ENCODE measurements at places on chromosomes 7 and 10.

GRCh38 chr7:130985361-130985760 lies 251.4 kb upstream of the KLF14 start:
- H3K27ac ChIP-seq, result no peak overlapping the region
- no peak overlapping the region for H3K4me3 ChIP-seq
- H3K27me3 ChIP-seq, result no peaks in the 10 kb centered on the region
- no peak for DNase-seq
- peaks cover 4% of the 10 kb centered on the region for H3K36me3 ChIP-seq
- H3K4me1 ChIP-seq, result peaks cover 38% of the 10 kb centered on the region

- H3K4me1 ChIP-seq, result no peaks in the 10 kb centered on the region
- no peak overlapping the region for H3K27ac ChIP-seq
- no peaks in the 10 kb centered on the region for H3K36me3 ChIP-seq
- no peak for DNase-seq
- no peaks in the 10 kb centered on the region for H3K27me3 ChIP-seq
Measured at GRCh38 chr10:132487241-132488135, 50.1 kb upstream of the INPP5A start.

- no peak for DNase-seq
- no peak overlapping the region for H3K4me3 ChIP-seq
- H3K36me3 ChIP-seq, result no peaks in the 10 kb centered on the region
- no peaks in the 10 kb centered on the region for H3K27me3 ChIP-seq
Measured at GRCh38 chr7:13832346-13832745, 157.1 kb downstream of the ETV1 start.

DNA sequence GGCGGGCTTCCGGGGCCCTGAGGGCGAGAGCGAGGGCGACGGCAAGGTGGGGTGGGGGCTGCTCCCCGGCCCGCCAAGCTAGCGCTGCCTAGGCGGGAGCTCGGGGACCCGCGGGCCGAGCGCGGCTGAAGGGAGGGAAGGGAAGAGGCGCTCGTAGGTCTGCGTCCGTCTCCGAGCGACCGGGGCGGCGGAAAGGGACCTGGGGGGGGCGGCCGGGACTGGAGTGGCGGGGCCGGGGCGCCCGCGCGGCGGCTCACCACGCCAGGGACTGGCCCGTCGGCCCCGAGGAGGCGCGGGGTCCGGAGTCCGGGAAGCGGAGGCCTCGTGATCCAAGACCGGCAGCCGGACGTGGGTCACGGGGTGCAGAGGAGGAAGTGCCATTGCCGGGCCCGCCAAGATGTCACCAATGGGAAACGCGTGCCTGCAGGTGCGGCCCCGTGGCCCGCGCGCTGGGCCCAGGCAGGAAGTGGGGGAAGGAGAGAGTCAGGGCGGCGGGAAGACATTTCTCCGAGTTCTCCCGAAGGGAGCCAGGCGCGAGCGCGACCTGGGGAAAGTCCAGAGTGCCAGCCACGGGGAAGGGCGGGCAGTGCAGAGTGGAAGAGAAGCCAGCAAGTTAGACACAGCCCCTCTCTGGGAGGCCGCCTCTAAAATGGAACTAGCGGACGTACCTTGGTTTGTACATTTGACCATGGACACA lies 11.9 kb downstream of the HNRNPF start:
- peak overlapping the region; percentile 57 for H3K4me3 ChIP-seq
- H3K27ac ChIP-seq, result peak overlapping the region; percentile 95
- no peaks in the 10 kb centered on the region for H3K27me3 ChIP-seq
- H3K4me1 ChIP-seq, result peaks cover 16% of the 10 kb centered on the region
- peak; percentile 86 for DNase-seq
- no peaks in the 10 kb centered on the region for H3K36me3 ChIP-seq

- H3K27me3 ChIP-seq, result no peaks in the 10 kb centered on the region
- no peak for DNase-seq
- no peak overlapping the region for H3K4me3 ChIP-seq
- no peaks in the 10 kb centered on the region for H3K36me3 ChIP-seq
- H3K4me1 ChIP-seq, result no peaks in the 10 kb centered on the region
Measured at GRCh38 chr7:27410812-27411544, 168.4 kb downstream of the EVX1 start.

DNA sequence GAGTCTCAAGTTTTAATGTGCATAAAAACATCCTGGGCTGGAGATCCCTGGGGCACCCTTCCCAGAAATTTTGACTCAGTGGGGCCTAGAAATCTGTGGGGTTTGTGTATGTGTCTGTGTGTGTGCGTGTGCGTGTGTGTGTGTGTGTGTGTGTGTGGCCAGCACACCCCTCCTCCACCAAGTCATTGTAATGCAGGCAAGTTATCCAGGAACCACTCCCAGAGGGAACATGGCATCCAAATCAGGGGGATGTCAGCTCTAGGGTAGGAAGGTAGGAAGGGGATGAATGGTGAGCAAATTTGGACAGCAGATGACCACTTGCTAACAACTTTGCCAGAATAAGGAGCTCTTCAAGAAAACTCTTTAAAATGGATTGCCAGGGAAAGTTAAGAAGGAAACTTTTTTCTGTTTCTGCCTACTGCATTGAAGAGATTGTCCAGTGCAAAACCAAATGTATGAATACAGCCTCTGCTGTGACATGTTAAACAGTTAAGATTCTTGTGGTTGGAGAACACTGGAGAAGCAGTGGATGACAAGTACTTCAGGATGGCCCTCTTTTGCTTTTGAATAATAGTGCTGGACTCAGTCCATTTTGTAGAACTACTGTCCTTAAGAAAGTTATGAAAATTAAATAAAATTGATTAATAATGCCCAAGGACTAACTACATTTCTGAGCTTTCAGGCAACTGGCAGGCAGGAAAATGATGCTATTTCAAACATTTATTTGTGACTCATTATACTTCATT lies 12.3 kb downstream of the STAMBPL1 start:
- no peaks in the 10 kb centered on the region for H3K27me3 ChIP-seq
- no peak for DNase-seq
- no peaks in the 10 kb centered on the region for H3K36me3 ChIP-seq

DNA sequence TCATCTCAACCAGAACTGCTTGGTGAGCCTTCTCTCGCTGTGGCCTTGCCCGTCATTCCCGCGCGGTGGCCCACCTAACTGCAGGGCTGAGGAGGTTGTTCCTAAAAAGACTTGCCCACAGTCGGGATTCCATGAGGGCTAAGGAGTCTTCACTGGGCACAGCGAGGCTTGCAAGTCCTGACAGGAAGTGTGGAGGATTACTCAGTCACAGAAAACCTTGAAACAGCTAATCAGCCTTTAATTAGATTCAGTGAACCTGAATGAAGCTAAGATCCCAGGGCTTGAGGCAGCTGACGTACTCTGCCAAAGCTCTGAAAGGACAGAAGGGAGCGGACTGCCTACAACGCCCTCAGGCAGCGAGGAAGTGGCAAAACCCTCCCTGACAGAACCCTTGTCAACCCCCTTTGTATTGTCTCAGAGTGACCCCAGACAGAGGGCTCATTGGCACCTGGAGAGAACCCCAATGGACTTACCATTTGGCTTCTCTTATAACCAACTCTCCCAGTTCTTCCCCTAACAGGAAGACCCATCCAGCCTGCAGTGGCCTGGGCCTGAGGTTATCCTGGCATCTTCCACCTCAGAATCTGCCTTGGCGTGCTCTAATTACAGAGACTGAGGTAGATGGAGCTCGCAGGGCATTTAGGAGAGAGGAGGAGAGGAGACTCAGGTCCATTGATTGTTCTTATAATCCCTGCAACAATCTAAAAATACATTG lies 2.5 kb upstream of the LAMB4 start:
- H3K27ac ChIP-seq, result no peak overlapping the region
- H3K36me3 ChIP-seq, result no peaks in the 10 kb centered on the region
- no peak for DNase-seq
- no peaks in the 10 kb centered on the region for H3K4me1 ChIP-seq
- H3K4me3 ChIP-seq, result no peak overlapping the region

DNA sequence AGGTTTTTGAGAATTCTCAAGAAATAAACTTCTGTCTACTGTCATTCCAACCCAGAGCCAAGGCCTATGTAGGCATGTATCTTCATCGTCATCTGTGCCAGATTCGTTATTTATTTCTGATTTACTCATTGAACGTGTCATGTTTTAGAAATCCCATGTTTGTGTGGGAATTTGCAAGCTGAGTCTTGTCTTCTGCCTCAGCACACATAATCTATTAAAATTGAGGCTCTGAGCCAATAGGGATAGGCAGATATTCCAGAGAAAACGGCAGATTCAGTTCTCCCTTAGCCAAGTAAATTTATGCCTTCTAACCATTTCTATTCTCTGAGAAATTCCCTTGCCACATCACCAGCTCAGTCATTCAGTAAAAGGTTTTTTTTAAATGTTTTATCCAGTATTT lies 444.6 kb downstream of the REEP3 start:
- no peaks in the 10 kb centered on the region for H3K4me1 ChIP-seq
- H3K4me3 ChIP-seq, result no peak overlapping the region
- no peaks in the 10 kb centered on the region for H3K27me3 ChIP-seq

- H3K4me1 ChIP-seq, result no peaks in the 10 kb centered on the region
- DNase-seq, result no peak
- no peaks in the 10 kb centered on the region for H3K36me3 ChIP-seq
- H3K27ac ChIP-seq, result no peak overlapping the region
- H3K4me3 ChIP-seq, result no peak overlapping the region
- no peaks in the 10 kb centered on the region for H3K27me3 ChIP-seq
Measured at GRCh38 chr7:89339748-89340147, 544.2 kb upstream of the TEX47 start.

GRCh38 chr10:12390733-12391132 lies 41.4 kb downstream of the CAMK1D start:
- no peak overlapping the region for H3K4me3 ChIP-seq
- no peaks in the 10 kb centered on the region for H3K27me3 ChIP-seq
- no peaks in the 10 kb centered on the region for H3K36me3 ChIP-seq
- no peak overlapping the region for H3K27ac ChIP-seq

DNA sequence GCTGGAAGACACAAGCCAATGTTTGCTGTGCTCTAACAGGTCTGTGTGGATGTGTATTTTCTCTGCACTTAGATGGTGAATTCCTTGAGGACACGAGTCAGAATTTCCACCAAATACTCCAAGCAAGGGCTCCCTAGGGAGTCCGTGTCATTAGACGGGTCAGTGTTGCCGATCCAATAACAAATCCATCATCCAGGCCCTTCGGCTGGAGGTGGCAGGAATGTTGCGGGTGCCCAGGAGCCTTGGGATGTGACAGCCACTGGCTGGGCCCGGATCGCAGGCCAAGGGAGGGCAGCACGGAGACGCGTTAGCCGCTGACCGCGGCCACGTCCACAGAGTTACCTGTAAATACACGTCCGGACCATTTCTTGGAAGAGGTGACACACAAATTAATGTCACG lies 186.8 kb downstream of the WDR37 start:
- DNase-seq, result no peak
- H3K27me3 ChIP-seq, result no peaks in the 10 kb centered on the region
- no peaks in the 10 kb centered on the region for H3K36me3 ChIP-seq
- no peak overlapping the region for H3K4me3 ChIP-seq
- no peak overlapping the region for H3K27ac ChIP-seq

GRCh38 chr10:11257440-11258090 lies 239.9 kb downstream of the CELF2 start:
- DNase-seq, result no peak
- H3K27ac ChIP-seq, result no peak overlapping the region
- no peaks in the 10 kb centered on the region for H3K27me3 ChIP-seq
- H3K4me3 ChIP-seq, result no peak overlapping the region

DNA sequence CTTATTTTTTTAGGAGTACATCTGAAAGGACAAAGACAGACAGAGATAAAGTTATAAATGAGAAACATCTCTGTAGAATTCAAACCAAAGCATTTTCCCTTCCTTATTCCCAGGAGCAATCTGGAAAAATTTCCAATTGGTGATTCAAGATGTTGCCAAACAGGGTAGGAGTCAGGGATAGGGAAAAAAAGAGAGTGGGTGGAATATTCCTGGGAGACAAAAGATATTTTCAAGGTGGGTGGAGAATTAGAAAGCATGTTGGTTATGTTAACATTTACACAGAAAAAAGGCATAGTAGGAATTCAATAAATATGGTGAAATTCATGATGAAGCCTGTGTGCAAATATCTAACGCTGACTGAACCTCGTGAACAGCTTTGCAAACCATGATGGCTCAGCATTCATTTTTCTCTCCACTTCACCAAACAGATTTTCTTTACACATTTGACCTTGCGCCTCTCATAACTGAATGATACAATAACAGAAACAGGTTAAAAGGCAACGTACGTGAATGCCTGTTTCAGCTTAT lies 25.1 kb downstream of the SLC26A5 start:
- no peaks in the 10 kb centered on the region for H3K36me3 ChIP-seq
- H3K4me3 ChIP-seq, result no peak overlapping the region
- no peak overlapping the region for H3K27ac ChIP-seq
- no peak for DNase-seq
- no peaks in the 10 kb centered on the region for H3K4me1 ChIP-seq

DNA sequence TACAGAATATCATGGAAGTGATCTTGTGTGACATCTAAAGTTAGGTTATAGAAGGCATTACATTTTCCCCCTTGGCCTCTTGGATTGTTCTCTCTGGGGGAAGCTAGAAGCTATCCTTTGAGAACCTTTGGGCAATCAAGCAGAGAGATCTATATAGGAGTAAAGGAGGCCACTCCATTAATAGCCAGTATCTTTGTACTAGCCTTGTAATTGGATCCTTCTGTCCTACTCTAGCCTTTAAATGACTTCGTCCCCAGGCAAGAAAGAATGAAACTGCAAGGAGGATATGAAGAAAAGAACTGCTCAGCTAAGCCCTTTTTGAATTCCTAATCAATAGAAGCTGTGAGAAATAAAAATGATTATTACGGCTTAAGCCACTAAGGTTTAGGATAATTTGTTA lies 230.9 kb downstream of the AGMO start:
- H3K27ac ChIP-seq, result no peak overlapping the region
- H3K4me1 ChIP-seq, result no peaks in the 10 kb centered on the region
- DNase-seq, result no peak
- no peak overlapping the region for H3K4me3 ChIP-seq
- H3K36me3 ChIP-seq, result no peaks in the 10 kb centered on the region

DNA sequence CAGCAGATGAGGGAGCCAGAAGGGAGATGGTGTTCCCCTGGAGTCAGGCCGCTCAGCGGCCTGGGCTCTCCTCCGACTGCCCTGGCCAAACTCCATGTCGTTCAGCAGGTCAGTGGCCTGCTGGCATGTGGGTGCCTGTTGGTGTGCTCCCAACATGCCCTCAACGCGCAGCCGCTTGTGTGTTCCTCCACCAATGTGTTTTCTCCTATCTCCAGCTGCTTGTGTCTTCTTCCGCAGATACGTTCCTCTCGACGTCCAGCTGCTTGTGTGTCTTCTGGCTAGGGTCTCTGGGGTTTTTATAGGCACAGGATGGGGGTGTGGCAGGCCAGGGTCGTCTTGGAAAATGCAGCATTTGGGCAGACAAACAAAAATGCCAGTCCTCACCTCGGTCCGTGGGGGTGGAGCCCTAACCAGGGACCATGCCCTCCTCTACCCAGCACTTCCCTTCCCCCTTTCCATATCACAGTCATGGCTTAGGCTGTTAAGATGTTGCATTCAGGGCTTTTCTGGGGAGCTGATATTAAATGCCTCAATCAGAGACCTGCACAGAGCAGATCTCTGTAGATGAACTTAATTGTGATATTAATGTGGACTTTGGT lies 111.6 kb downstream of the TMEM178B start:
- no peaks in the 10 kb centered on the region for H3K4me1 ChIP-seq
- no peak for DNase-seq
- H3K27ac ChIP-seq, result no peak overlapping the region
- no peaks in the 10 kb centered on the region for H3K36me3 ChIP-seq
- H3K4me3 ChIP-seq, result no peak overlapping the region

- no peaks in the 10 kb centered on the region for H3K27me3 ChIP-seq
- H3K36me3 ChIP-seq, result peaks cover 4% of the 10 kb centered on the region
- DNase-seq, result no peak
- H3K4me1 ChIP-seq, result peaks cover 19% of the 10 kb centered on the region
- H3K4me3 ChIP-seq, result no peak overlapping the region
Measured at GRCh38 chr10:124999433-125000365, 57.8 kb downstream of the ZRANB1 start.

Data from pancreas (tissue), 10 donors.